Endothelial cell of umbilical vein (primary cell): ENCODE measurements at places on chromosomes 4 and X. TPM values are rescaled to one million over a fixed set of nuclear protein-coding genes. Genes with fewer than 3 reads are reported as not detected.

The F9 gene
- total RNA-seq = not detected in 2 replicates

The NHS gene
- 0.46 and 1.1 TPM in 2 replicates for total RNA-seq

The GPAT3 gene
- 2.1 and 3.1 TPM in 2 replicates for total RNA-seq

DNA sequence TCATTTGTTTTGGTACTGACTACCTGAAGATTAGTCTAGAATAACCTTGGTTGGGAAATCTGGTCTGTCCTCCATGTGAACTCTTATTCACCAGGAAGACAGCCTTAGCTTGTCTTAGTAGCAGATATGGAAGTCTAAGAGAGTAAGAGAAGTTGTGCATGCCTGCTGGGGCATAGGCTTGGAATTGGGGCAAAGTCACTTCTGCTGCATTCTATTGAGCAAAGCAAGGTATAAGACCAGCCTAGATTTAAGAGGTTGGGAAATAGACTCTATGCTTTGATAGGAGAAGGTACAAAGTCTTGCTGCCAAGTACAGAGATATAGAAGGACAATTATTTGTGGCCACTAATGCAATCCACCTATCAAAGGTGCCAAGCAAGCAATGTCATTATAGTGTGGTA is 464.0 kb upstream of the BOD1L1 start:
- no peak overlapping the region for H3K27ac ChIP-seq
- no peak for DNase-seq
- no peak overlapping the region for H3K4me3 ChIP-seq
